ENCODE measurements at places on chromosomes 1 and 21.

GRCh38 chr1:15410884-15411245, 1.2 kb downstream of the EFHD2 start:
- DNase-seq = no peak

DNA sequence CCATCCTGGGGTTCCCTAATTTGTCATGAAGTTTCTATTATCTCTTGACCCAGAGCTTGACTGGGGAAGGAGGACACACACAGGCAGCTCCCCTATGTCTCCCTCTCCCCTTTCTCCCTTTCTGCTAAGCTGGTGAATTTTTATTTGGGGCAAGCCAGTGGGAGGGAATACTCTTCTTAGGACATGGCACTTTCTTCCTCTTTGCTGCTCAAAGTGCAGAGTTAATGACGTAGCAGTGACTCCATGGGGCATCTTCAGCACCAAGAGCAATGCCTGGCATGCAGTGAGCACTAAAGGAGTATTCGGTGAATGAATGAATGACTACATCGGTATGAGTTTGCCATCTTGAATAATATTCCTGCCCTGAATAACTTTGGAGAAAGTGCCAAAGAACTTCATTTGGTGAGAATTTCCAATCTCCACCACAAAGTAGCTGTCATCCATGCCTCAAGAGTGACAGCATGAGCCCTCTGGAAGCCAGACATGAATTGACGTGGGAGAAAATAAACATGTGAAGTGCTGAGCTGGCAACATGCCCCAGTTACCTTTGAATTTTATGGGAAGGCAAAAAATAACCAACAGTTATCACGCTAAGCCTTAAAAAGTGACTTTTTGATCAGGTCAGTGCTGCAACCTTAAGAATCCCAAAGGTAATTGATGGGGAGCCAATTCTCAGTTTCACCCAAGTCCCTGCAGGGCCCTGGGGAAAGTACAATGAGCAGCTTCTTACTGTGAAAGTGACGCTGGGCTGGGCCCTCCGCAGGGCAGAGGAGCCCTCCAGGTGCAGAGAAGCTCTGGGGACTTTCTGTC, 22.1 kb upstream of the ATF3 start:
- DNase-seq = no peak

- DNase-seq = no peak
Observed at GRCh38 chr1:151009206-151009587, 948 bp downstream of the PRUNE1 start.

DNA sequence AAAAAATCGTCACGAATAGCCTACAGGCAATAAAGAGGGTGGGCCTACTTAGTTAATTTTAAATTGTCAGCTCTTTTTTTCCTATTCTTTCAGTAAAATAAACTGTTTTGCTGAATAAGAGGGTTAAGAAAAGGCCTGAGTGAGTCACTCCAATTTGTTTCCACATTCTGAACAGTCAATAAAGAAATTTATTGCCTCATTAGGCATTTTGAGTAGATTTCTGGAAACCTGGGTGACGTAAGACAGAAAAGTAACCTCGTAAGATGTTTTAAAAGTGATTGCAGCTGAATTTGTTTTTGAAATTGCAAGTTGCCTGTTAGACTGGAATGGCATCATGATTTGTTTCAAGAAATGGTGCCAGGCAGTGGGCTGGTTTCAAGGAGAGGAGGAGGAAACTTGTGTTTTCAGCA, 439.3 kb downstream of the USP25 start:
- DNase-seq = no peak

GRCh38 chr1:115215703-115216521, 122.1 kb downstream of the NGF start:
- no peak for DNase-seq

- peak; percentile 77 for DNase-seq
Observed at GRCh38 chr1:248873993-248874533, 15.2 kb upstream of the ZNF692 start.

DNA sequence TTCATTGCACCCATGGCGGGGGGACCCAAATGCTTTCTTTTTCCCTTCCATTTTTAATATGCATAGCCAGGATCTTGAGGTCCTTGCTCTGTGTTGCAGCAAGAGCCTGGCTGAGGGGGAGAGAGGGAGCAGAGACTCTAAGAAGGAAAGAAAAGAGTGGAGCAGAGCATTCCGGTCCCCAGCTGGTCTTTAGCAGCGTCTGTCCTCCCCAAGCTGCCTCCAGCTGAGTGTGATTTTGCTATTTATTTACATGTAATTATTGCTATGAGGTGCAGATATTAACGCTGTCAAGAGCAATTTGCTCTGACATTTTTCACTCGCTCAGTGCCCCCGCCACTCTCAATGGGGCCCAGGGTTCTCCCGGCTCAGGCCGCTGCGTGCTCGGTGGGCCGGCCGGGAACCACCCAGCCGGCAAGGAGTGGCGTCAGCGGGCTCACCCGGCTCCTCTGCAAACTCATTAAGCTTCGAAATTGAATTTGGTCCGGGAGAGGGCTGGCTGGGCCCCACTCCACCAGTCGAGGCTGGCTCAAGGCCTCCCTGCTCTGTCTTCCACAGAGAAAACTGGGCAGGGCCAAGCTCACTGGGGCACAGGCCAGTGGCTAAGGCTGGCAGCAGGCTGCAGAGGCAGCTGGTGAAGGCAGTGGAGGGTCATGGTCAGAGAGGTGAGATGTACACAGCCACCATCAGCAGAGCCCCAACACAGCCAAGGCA, 93.2 kb downstream of the PAX7 start:
- DNase-seq = no peak

DNA sequence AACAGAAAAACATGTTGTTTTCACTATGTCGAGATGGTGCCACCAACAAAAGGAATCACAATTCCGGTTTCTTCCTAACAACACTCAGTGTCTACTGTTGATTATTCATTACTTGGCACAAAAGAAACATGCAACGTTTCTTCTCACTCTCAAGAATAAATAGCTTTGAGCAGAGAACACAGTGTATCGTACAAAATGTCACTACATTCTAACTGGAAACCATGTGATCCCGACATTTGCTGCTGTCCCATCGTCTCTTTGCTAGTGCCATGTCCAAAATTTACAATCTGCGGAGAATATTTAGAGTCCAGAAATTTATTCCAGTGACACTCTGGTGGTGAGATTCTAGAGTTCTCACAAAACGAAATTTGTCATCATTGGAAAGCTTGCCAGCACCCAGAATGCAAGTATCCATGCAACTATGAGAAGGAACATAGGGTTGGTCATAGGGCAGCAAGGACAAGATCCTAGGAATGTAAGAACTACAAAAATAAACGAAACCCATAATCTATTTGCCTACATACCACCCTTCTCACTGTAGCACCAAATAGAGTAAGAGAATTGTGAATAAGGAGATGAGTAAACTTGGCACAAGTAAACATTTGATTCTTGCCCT, 505.1 kb downstream of the LTN1 start:
- no peak for DNase-seq

DNA sequence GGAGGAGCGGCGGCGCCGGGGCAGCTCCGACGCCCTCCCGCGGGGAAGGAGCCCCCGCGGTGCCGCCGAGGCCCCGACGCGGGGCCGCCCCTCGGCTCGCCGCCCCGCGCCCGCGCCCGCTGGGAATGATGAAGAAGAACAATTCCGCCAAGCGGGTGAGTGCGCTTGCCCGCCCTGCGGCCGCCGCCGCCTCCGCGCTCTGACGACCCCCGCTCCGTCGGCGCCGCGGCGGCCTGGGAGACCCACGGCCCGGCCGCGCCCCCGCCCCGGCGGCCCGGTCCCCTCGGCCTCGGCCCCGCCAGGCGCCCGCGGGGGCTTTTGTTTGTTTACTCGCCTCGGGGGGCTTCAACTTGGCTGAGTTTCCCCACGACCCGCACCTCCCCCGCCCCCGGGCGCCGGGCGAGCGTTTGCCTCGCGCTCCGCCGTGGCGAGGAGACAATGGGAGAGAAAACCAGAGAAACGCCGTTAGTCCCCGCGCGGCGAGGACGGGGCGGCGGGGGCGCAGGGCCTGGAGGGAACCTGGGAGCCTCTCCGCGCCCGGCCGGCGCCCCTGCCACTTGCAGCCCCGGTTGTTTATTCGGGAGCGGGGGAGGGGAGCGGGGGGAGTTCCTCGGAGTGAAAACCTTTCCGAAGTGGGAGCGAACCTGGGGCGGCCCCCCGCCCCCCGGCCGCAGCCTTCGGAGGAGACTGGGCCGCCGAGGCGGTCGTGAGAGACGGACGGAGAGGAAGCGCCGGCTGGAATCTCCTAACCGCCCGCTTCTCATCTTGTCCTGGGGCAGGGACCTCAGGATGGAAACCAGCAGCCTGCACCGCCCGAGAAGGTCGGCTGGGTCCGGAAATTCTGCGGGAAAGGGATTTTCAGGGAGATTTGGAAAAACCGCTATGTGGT, 661 bp downstream of the PLEKHO1 start:
- DNase-seq = peak; percentile 37

- DNase-seq = no peak
Observed at GRCh38 chr1:173049322-173049633, 1.5 kb downstream of the TNFSF18 start.
